ENCODE measurements at places on chromosomes 5 and 9.

- DNase-seq: no peak
Measured at GRCh38 chr5:169385636-169386035, 84.7 kb upstream of the SLIT3 start.

DNA sequence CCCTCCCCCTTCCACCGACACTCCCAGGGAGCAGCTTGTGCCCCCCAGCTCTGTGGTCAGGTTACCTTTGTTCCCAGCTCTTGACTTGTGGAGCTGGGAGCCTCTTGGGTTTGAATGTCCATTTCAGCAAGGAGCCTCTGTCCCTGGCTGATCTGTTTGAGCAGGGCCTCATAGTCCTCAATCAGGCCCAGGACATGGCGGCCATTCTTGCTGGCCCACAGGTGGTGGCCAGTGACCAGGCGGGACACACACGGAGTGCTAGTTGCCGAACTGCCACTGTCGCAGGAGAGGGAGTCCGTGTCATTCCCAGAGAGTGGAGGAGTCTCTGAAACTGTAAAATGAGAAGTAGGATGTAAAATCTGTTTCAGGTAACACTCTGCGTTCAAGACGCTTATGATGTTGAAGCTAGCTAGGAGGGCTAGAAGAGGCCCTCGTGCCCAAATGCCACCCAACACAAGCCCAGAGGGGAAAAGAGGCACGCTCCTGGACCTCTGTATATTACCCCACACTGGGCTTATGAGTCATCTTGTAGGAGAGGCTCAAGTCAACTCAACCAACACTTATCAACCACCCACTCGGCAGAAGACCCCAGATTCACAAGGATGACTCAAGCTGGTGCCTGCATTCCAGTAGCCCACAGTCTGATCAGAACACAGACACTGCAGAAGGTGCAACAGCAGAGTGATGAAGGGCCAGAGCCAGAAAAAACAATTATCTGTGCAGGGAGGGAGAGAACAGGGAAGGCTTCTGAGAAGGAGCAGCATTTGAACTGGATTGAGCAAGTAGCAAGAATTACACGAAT lies 177.0 kb downstream of the CDK5RAP2 start:
- DNase-seq: peak; percentile 88

DNA sequence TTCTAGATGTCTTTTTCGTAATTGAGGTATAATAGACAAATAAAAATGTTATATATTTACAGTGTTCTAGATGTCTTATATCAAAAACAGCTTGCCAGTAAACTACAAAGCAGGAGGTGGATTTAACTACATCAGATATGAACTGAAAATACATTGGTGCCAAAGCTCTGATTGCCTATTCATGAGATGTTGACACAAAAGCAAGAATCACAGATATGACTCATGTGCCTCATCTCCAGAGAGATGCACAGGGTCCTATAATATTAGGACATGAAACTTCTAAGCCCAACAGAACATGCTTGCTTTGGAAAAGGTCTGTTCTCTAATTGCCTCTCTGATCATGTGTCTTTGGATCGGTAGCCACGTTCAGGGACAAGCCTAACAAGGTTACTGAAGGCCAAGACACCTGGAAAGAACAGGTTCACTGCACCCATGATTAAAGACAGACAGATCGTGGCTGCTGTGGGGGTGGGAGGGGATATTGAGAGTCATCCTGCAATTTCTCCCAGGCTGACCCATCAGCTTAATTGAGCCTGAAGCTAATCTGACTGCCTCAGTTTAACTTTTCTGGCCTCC lies 16.8 kb downstream of the ABCA1 start:
- no peak for DNase-seq

GRCh38 chr5:172775326-172776234 lies 4.6 kb upstream of the DUSP1 start:
- no peak for DNase-seq

- no peak for DNase-seq
Measured at GRCh38 chr9:23524607-23525155, 301.4 kb downstream of the ELAVL2 start.

DNA sequence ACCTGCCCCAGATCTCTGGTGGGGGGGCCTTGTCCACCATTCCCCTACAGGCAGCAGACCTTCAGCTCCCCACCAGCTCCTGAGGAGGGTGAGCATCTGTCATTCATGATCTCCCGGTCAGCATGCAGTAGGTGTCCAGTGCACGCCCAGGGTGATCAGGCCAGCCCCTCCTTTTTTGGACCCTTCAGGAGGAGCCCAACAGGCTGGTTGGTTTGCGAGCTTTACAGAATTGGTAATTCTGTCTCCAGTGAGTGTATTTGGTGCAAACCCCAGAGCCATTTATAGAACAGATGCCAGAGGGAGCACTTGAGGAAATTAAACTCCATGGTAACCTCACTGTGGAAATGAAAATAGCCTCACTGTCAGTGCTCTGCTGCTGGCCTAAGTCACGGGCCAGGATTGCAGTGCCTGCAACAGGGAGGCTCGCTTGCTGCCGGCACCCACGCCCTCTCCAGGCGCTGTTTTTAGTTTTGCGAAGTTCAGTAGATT lies 23.4 kb downstream of the WNK2 start:
- peak; percentile 32 for DNase-seq

GRCh38 chr9:72951520-72952380 lies 1.1 kb downstream of the ALDH1A1 start:
- DNase-seq: no peak

- DNase-seq: peak; percentile 42
Measured at GRCh38 chr9:79012561-79012960, 559.2 kb upstream of the TLE4 start.

Measured in BJ (cell line).